ENCODE measurements at places on chromosomes 7 and 10. TPM values are rescaled to one million over a fixed set of nuclear protein-coding genes. Genes with fewer than 3 reads are reported as not detected.
A peak's percentile ranks its signal among the peaks of the same experiment; 100 is the strongest.

DNA sequence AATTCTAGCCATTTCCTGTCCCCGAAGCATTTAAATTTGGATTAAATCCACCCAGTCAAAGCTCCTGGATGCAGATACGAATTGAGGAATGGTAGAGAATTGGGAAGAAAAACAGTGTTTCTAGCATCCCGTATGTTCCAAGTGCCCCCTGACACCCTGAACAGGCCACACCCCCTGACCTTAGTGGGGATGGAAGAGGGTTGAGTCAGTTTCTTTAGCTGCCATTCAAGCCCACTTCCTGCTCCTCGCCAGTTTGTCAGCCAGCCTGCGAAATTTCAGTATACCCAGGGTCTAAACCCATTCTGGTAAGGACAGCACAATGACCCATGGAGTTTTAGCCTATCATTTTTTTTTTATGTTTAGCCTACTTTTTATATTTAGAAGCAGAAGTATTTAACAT lies 101.1 kb downstream of the PKD1L1 start:
- no peak for DNase-seq

DNA sequence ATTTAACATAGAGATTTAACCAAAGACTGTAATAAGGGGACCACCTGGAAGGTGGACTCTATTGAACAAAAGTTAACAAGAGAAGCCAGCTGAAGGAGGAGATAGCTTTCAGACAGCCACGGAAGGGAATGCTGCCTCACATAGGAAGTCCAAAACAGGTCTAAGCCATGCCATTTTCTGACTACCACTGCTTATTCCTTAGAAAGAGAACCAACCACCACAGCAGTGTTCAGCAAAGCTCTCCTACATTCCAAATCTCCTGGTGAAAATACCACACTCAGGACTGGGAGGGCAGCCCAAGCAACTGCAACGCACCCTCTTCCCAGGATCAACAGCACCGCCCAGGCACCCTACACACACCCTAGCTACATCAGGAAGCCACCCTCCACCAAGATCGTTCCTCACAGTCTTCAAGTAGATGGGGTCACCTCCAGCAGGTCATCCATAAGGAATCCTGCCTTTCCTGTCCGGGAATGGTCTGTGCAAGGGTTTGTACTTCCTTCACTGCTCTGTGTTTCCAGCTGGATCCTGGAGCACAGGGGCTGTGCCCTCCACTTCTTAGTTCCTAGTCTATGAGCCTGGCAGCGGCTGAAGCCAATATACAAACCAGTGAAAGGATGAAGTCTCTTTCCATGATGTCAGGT lies 2.5 kb downstream of the KIAA1549 start:
- no peak for DNase-seq

GRCh38 chr10:32149252-32149955 lies 93.2 kb upstream of the KIF5B start:
- DNase-seq: peak; percentile 53

- DNase-seq: no peak
These were observed 170.1 kb downstream of the PKD1L1 start for GRCh38 chr7:47778153-47778661.

DNA sequence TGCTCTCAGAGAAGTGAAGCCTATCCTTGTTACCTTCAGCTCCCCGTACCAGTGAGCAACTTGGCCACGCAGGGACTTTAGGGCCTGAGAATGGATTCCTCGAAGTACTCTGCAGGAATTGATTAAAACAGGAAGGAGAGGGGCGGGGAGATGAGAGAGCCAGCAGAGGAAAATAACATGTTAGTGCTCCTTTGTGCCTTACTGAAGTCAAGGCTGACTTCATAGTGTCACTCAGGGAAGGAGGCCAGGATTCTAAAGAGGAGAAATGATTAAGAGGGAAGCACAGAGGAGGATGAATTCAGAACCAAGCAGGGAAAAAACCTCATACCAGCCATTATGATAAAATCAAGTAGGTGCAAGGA lies 195.6 kb upstream of the RHOBTB1 start:
- DNase-seq: no peak

GRCh38 chr10:15804109-15804508 lies 56.2 kb downstream of the MINDY3 start:
- no peak for DNase-seq

DNA sequence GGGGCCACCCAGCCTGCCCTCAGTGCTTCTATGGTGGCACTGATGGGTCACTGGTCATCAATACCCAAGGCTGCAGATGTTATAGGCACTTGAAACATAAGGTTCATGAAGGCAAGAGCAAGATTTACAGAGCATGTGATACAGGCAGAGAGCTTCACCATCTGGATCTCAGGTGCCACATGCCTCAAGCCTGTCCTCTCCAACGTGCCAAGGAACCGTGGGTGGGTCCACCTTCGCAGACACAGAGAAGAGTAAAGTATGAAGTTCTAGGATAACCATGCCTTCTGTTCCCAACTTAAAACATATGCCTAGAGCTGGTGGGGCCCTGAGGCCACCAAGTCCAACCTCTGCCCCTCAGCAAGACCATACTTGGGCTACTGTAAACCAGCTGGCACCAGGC lies 26.7 kb upstream of the CDH23 start:
- no peak for DNase-seq

GRCh38 chr10:116134322-116134721 lies 138.7 kb downstream of the GFRA1 start:
- no peak for DNase-seq

- no peak for DNase-seq
These were observed 76.0 kb upstream of the ARMC3 start for GRCh38 chr10:22851865-22852239.

- DNase-seq: no peak
These were observed 213.7 kb downstream of the TWIST1 start for GRCh38 chr7:18903695-18904094.

DNA sequence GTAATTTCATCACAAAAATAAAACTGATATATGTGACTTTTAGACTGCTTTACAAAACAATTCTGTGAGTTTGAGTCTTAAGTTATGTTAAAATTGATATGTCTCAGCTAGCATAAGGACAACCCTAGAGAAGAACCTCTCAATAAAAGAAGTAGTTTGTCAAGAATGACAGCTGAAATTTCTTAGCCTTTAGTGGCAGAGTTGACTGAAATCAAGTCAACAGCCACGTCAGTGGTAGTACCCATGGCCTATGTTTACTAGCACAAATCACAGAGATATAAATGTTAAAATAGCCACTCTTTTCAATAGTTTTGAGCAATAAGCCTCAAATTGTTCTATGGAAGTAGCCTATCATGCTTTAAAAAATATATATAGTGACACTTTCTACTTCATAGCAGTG lies 138.9 kb upstream of the FERD3L start:
- DNase-seq: no peak

- no peak for DNase-seq
These were observed 4.1 kb downstream of the COL1A2 start for GRCh38 chr7:94398841-94399240.

NRCAM gene
- total RNA-seq: 0.62 TPM

ADAMTS14 gene
- total RNA-seq: 0.10 TPM

GRID2IP gene
- not detected for total RNA-seq

CPN1 gene
- not detected for total RNA-seq

XRCC2 gene
- 0.67 TPM for total RNA-seq
